ENCODE measurements at places on chromosomes 5 and 9. TPM values are rescaled to one million over a fixed set of nuclear protein-coding genes. Genes with fewer than 3 reads are reported as not detected.

The NFIL3 gene
- total RNA-seq, result 3.3 TPM

The CYLC2 gene
- total RNA-seq, result not detected

The ANKRD31 gene
- 0.73 TPM for total RNA-seq

The EDIL3 gene
- not detected for total RNA-seq

The PCDHGB6 gene
- 0.22 TPM for total RNA-seq
